ENCODE measurements at places on chromosomes 2 and 18. TPM values are rescaled to one million over a fixed set of nuclear protein-coding genes. Genes with fewer than 3 reads are reported as not detected.

DNA sequence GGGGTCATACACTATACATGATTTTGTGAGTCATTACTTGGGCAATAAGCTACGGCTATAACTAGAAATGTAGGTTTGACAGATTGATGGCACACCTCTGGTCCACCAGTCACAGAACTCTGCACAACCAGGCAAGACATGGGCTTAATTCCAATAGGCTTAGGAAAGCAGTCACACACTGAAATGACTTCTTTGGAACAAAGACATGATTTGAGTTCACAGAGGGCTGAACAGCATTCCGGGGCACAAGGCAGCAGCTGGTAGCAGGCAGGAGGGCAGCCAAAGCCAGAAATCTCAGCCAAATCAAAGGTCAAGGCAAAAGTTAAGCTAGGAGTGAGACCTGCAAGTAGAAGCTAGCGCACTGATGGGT is 27.4 kb downstream of the FABP1 start:
- no peak for DNase-seq

Gene ERCC3
- 64.5 TPM for total RNA-seq

DNA sequence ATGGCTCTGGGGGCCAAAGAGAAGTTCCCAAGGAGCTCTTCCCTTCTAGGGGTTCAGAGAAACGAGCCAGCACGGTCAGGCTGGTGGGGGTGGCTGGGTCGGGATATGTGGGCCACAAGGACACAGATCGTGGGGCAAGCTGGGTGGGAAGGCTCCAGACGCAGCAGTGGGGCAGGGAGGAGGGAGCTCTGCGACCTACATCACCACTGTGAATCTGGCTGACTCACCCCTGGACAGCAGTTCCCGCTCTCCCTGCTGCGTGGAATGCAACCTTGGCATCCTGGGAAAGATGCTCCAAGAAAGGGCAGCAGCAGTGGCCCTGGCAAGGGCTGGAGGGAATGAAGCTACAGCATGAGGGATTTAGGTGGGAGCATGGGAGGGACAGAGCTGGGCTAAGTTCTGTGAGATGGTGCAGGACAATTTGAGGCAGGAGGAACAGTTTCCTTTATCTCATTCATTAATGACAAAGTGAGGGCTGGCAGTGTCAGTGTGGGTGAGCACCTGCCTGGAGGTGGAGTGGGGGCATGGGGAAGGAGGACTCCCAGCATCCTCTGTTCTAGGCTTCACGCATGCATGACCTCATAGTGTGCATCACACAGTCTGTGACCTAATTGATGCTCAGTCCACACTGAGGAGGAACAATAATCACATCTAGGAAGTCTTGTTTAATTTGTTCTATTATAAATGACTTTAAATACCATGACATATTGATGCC is 25.0 kb downstream of the CELF4 start:
- DNase-seq = no peak

DNA sequence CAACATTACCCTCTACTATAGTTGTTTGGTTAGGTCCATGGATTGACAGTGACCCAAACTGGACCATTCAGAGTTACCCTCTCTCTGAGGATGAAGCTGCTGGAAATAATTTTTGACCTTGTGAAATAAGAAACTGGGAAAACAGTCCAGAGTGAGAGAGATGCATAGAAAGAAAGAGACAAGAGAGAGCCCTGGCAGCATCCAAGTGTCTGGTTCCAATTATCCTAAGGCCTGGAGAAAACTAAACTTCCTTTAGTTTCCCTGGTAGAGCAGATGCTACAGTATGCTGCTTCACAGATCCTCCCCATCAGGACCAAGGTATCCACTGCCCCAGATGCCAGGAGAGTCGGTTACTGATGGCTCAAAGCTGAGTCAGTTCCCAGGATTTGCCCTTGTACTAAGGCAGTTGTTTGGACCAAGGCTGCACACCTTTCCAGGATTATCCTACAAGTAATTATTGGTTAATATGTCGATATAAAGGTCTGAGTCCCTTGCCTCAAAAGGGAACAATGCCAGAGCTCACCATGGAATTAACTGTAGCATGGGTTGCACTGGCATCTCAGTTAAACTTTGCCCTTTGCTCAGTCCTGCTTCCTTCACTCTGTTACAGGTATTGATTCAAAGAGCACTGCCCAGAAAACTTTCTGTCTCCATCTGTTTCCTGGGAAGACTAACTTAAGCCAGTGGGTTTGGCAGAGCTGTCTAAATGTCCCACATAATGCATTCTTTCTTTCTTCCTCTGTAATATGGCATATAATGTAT is 14.6 kb upstream of the CHN1 start:
- DNase-seq = no peak

Gene VIT
- total RNA-seq = 0.53 TPM

GRCh38 chr18:77304268-77304667 is 54.6 kb downstream of the GALR1 start:
- no peak for DNase-seq

- no peak for DNase-seq
Measured at GRCh38 chr2:217162533-217162932, 302.7 kb upstream of the TNP1 start.

Gene IL37
- not detected for total RNA-seq

Gene LYG2
- not detected for total RNA-seq

DNA sequence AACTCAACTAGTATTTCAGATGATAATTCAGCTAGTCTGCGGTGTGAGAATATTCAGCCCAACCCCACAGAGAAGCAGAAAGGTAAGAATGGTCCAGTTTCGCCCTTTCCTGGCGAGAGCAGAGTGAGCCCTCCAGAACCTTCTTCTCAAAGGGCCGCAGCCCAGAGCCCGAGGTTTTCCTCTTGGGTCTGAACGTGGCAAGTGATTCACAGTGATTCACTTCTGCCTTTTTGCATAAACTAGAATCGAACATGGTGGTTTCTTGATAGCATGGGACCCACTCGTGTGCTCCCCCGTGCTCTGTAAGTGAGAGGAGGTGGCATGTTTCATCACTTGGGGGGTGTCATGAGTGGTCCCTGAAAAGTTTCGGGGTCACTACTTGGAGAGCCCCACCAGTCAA is 24.2 kb downstream of the TRAF3IP1 start:
- no peak for DNase-seq

GRCh38 chr18:33840212-33840593 is 262.2 kb downstream of the ASXL3 start:
- no peak for DNase-seq

Gene PTRHD1
- total RNA-seq = 37.2 TPM

GRCh38 chr2:60861736-60862135 is 19.6 kb upstream of the REL start:
- DNase-seq = no peak

DNA sequence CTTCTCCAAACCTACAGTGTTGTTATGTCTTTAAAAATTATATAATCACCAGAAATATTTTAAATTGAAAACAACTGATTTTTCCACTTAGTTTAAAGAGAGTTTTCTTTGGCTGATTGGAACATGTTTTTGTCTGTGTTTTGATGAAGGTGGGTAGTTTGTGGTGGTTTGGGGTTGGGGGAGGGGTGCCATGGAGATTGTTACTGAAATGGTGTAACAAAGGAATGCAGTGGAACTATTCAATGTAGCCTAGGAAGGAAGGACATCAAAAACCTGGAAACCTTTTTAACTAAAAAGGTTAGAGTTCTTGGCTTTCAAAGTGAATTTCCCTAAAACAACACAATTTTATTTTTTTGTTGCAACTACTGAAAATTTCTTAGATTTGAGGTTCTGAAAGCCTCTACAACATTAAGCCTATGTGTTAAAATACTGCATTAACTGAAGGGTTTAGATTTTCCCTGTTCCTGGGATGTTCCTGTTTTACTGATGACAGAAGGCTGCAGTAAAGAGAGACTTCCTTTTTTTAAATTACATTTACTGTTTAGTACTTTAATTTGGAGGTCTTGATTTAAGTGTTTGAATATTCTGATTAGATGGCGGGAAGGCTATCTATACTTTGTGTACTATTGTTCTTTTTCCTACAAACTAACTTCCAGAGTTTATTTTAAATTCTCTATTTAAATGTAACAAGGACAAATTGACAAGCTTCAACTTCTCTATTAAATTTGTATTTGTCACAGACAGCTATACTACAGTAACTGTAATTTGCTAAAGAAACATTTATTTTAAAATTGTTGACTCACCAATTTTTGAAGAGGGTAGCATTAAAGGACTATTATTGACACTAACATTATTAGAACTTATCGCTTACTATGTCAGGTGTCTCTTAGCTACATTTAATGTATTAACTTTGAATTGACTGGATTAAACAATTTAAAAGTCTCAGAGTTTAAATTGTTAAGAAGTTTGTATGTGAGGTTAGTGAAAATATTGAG is 87.7 kb downstream of the LIMS1 start:
- no peak for DNase-seq

- no peak for DNase-seq
Measured at GRCh38 chr2:100556746-100557145, 6.0 kb upstream of the PDCL3 start.

Gene CROCC2
- total RNA-seq = not detected

Gene LINC00305
- not detected for total RNA-seq

GRCh38 chr18:58993260-58993659 is 128.6 kb downstream of the ZNF532 start:
- no peak for DNase-seq

Gene GCKR
- 1.8 TPM for total RNA-seq

DNA sequence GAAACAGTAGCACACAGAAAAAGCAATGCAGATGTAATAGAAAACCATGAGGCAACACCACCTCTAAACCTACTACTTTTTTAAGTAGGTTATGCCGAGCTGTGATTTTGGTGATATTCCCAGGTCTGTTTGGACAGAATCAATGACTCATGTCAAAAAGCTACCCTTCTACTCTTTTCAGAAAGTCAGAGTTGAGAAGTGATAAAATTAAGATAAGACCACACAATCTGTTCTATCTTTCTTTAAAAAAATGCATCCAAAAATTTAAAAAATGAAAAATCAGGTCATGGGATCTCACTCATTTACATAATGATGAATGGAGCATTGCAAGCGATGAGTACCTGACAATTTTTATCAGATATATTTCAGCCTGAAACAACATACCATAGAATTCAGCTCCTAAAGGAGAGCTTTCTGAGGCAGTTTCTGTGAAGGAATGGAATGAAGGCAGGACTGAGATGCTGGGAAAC is 826.3 kb downstream of the BCL11A start:
- DNase-seq = no peak

DNA sequence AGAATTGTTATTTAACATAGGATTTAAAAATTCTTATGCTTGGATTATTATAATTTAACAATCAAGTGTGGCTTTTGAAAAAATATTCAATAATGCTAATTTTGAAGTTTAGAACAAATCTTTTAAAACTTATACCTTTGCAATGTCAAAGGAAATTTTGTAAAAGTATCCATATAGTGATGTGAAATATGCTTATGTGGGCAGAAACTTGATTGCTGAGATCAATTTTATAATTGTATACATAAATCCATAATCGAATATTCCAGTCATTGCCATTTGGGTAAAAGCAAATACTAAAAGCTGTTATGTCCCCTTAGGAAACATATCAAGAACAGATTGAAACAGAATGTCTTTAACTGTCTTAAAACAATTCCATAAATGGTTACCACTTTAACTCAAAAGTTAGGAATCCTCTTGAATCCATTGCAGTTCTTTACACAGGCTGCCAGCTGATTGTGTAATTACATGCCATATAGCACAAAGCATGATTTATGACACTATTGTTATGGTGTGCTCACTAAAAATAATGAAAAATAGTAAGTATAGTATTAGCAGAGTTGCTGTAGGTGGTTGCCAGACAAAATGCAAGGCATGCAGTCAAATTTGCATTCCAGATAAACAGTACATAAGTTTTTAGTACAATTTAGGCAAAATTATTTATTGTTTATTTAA is 24.2 kb downstream of the PLCL1 start:
- DNase-seq = no peak

DNA sequence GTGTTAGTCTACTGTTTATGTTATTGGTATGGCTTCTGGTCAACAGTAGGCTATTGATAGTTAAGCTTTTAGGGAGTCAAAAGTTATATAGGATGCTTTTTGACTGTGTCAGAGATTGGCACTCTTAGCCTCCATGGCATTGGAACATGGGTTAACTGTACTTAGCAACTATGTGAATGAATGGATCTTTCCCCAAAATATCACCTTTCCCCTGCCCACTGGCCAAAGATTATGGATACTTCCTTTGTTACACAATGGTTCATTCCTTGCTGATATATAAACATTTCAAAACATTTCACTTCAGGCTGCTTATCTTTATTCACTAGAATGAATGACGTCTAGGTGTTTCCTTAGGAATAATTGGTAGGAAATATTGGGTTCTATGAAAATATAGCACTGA is 62.1 kb upstream of the DOCK10 start:
- DNase-seq = no peak

DNA sequence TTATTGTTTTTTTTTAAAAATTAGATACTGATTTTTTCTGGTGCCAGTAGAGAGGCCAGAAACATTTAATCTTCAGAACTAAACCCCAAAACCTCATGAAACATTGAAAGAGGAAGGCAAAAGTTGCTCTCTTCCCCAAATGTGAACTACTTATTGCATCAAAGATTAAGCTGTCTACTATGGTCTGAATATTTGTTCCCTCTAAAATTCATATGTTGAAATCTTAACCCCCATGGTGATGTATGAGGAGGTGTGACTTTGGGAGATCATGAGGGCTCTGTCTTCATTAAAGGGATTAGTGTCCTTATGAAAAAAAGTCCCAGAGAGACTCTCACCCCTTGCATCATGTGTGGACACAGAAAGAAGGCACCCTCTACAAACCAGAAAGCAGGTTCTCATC is 28.2 kb upstream of the SLC8A1 start:
- no peak for DNase-seq

DNA sequence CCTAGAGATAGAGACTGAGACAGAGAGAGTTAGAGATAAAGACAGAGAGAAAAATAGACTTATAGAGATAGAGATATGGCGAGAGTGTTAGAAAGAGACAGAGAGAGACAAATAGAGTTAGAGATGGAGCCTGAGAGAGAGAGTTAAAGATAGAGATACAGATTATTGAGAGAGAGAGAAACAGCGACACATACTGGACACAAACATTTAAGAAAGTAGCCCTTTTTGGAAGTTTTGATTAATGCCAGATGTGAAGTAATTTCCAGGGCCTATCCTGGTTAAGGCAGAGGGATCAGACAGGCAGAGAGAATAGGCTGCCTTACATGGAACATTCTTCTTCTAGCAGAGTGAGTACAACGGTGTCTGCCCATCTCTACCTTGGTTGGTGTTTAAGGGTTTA is 311.6 kb upstream of the CDH7 start:
- no peak for DNase-seq

DNA sequence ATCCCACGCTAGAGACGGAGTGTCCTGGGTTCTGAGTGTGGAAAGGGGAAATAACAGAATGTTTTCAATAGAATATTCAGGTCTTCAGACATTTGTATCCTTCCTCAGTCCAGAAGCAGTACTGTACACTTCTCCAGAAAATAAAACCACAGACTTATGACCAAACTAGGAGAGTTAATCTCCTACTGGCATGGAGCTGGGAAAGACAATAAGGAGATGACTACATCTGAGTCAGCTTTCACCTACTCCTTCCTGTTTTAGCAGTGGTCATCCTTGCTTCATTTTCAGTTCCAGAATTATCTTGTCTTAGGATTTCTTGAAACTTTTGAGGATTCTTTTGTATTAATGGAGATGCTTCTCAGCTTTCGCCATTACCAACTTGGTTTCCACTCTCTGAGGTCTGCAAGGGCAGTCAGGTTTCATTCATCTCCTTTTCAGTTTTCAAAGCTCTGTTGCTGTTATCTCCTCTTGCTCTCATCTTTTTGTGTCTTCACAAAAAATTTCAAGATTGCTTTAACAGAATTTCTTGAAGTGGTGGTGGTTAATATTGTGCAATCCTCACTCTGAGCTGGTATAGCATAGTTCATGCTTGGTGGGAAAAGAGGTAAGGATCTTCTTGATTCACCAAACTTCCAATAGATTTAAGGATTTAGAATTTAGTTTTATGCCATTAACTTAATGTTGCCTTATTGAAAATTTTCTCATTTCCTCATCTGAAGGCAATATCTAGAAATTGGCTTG is 23.7 kb upstream of the NR4A2 start:
- DNase-seq = no peak

Measured in endodermal cell (in vitro differentiated cells).